WTC11 (cell line): ENCODE measurements at places on chromosomes 1 and 21.

- no peak for DNase-seq
Observed at GRCh38 chr1:1400576-1401456, 1.7 kb upstream of the CCNL2 start.

DNA sequence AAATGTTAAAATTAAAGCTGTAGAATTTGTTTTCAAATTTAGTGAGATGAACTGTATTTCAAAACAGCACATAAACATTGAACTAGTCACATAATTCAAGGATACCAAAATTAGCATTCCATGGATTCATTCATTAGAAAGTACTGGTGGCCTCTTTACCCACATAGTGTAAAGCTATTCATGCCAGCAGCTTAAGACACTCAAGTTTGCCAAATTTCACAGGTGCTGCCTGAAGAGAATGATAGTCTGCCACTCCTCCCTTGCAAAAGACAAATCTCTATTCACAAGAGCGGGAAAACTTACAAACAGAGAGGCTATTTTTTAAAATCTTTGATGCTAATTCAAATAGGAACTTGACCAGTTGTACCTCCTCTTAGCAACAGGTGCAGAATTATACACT lies 337.0 kb downstream of the BRINP3 start:
- no peak for DNase-seq

- DNase-seq: no peak
Observed at GRCh38 chr21:29215709-29216108, 83.0 kb upstream of the BACH1 start.

DNA sequence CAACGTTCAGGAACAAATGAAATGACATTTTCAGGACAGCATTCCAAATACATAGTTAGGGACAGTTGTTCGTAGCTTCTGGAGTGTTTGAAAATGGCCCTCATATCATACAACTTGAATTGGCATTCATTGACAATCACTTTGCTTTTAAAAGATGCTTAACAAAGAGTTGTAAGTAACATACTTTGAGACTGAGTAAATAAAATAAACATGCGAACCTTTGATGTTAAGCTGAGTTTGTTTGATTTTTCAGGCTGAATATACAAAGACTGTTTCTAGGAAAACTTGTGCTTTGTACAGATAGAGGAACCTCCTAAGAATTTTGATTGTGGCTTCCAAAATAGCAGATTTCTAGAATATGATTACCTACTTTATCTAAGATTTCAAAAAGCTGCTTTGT lies 45.3 kb downstream of the ITSN1 start:
- DNase-seq: no peak
